ENCODE measurements at places on chromosomes 3 and 15.

DNA sequence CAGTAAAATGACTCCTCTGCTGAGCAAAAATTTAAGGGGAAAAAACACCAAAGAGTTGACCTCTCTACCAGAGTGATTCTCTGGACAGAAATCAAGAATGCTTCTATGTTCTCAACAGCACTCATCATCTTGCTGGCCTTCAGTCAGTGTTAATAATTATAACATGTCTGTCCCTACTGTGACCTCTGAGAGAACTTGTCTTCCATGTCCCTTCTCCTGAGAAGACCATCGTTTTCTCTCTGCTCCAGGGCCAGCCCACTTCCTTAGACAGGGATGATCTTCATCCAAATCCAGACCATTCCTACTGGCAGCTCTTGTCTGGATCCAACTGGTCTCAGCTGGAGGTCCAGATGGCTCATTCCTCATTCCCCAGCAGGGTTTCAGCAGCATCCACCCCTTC lies 139.0 kb upstream of the NECTIN3 start:
- no peak for DNase-seq

DNA sequence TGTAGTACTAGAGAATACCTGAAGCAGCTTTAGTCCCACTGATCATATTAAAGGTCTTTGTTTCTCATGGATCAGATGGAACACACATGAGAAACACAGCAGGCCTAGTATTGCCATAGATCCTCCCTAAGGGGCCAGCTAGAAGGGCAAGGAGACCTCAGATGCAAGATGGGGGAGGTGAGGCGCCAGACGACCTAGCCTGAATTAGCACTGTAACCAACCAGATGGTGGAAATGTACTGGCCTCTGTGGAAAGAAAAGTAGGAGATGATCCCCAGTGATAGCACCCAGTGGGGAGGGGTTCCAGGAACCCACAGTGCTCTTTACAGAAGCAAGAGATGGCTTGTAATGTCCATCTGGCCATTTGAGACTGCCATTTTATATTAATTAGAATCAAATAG lies 138.2 kb upstream of the ZNF385D start:
- no peak for DNase-seq

- DNase-seq: no peak
Measured at GRCh38 chr3:30199855-30200254, 406.5 kb upstream of the TGFBR2 start.

- no peak for DNase-seq
Measured at GRCh38 chr15:49282366-49282765, 112.3 kb downstream of the GALK2 start.

GRCh38 chr3:131174752-131175151 lies 148.1 kb downstream of the NEK11 start:
- DNase-seq: no peak

DNA sequence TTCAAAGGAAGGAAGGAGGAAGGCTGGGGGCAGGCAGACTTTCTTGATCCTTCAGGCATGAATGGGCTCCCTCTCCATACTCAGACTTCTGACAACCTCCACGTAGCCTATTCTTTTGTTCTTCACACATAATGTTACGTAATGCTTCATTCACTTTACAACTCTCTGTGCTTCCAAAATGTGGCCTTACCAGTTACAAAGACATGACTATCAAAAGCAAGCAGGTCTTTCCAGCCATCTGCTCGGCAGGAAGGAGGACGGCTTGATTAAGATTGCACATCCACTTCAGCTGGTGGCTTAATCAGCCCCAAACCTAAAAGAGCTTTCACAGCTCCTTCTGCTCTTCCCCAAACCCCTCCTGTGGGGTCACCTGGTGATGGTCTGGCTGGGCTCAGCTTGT lies 263.2 kb downstream of the XXYLT1 start:
- DNase-seq: no peak

DNA sequence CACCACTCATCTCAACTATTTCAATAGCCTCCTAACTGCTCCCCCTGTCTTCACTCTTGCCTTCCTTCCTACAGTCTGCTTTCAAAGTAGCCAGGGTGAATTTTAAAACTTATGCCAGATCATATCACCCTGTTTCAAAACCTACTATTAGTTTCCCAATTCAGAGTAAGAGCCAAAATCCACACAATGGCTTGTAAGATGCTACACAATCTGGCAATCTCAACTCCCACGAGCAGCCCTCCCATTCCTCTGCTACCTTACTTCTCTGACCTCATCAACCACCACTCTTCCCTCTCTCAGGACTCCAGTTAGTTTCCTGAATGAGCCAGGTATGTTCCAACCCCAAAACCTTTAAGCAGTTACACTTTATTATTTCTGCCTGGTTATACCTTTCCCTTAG lies 62.5 kb downstream of the VPS13C start:
- no peak for DNase-seq

GRCh38 chr15:60994963-60995475 lies 234.1 kb downstream of the RORA start:
- DNase-seq: no peak

- no peak for DNase-seq
Measured at GRCh38 chr3:150264561-150265279, 143.4 kb upstream of the TSC22D2 start.

DNA sequence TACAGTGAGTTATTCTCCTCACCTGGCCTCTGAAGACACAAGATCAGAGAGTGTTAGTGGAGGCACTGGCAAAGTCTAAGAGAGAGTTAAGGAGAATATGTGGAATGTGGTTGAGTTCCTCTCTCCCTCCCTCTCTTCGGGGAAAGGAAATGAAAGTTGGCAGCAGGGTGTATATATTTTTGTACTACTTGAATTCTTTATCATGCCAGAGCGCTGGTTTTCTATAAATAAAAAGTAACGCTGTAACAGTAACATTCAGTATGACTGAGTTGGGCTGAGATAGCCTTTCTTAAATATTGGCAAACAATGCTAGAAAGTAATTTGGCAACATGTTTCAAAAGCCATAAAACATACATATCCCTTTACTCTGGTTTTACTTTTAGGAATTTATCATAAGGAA lies 77.5 kb upstream of the TNFAIP8L3 start:
- no peak for DNase-seq

- no peak for DNase-seq
Measured at GRCh38 chr15:57223345-57223744, 153.0 kb upstream of the CGNL1 start.

DNA sequence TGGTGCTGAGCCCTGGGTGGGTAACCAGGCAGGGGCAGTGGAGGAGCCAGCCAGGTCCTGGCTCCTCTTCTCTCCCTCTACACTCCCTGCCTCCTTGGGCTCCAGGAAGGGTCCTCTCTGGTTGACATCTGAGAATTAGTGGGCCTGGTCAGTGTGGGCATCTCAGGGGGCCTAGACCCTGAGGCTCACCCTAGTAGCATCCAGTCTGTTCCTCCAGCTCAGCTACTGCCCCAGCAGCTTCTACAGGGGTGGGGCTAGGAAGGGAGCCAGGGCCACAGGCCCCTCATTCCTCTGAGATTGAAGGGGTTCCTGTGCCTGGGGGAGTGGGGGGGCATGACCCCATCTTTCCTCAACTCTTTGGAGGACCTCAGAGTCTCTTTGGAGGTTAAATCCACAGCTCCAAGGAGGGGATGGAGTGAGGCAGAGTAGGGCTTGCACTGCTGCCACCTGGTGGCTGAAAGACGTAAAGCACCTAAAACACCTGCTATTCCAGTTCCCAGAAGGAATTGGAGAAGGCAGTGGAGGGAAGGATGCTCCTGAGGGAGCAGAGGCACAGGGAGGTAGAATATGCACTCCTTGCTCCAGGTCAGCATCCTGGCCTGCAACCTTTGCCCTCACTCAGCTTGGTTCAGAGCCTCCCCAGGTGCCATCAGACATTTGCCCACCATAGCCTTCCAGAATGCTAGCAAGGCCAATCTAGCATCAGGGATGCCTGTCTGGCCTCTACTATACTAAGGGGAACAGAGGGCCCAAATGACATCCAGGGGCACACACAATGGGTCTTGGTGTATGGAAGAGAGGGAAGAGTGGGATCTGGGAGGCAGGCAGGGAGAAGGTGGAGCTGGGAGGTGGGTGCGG lies 25.1 kb downstream of the C3orf18 start:
- DNase-seq: peak; percentile 34

DNA sequence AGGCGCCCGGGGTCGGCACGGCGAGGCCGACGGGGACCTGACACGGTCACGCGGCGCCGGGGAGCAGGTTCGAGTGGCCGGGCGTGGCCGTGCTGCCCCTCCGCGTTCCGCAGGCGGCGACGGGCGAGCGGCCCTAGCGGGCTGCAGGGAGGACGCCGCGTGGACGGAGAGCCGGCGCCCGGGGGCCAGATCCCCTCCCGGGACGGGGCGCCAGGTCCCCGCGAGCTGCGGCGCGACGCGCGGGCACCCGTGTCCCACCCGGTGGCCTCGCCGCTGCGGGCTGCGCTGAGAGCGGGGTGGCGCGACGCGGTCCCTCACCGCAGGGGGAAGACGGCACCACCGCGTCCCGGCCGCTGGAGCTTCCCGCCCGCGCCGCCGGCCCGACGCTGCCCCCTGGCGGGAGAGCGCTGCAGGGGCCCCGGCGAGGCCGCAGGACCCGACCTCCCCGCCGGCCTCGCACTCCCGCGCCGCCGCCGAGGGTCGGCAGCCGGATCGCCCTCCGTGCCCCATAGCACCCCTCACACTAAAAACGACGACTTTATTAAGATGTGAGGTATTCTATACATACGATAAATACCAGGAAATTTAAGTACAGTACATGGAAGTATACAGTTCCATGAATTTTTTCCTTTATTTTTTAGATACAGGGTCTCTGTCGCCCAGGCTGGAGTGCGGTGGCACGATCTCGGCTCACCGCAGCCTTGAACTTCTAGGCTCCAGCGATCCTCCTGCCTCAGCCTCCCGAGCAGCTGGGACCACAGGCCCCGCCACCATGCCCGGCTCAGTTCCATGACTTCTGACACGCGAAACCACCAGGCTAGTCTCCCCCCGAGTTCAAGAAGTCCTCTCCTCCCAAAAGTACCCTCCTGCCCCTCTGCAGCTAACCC lies 1.3 kb upstream of the PIGZ start:
- peak; percentile 53 for DNase-seq
